ENCODE measurements at places on chromosomes 5 and 9.
A peak's percentile ranks its signal among the peaks of the same experiment; 100 is the strongest.

DNA sequence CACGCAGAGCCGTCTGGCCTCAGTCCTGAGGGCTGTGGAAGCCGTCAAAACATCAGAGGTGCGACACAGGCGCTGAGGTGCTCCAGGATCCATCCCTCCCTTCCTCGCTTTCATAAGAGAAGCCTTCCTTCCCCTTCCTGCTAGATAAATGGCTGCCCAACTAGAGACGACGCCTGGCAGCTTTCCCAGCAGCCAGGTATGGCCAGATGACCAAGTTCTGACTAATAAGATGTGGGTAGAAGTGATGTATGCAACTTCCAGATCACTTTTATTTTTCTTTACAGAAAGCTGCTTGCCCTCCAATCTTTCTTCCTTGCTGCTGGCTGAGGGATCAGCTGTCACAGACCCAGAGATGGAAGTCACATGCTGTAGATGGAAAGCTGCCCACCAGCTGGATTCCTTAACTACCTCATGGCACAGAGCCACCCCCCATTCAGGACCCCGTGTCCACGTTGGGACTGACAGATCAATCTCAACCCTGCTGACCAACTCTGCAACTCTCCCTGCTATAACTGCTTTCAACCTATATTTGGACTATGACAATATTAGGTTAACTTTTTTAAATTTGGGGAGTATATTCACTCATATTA is 8.8 kb downstream of the MAPK9 start:
- DNase-seq, result no peak

DNA sequence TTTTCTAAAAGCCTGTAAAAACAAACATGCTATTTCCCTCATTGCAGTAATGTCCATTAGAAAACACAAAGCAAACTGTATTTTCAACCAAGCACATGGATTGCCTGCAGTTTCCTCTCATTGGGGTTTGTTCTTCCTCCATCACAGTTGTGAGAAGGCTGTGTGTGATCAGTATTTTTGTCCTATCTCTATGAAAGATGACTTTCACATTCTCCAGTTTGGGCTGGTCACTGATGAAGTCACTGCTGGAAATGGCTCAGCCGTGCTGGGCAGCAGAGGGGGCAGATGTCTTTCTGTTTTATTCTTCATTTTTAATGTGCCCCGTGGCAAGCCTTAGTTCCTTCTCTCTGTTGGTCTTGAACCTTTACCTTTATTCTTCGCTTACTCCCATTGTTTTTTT is 288.9 kb upstream of the MPDZ start:
- no peak for DNase-seq

DNA sequence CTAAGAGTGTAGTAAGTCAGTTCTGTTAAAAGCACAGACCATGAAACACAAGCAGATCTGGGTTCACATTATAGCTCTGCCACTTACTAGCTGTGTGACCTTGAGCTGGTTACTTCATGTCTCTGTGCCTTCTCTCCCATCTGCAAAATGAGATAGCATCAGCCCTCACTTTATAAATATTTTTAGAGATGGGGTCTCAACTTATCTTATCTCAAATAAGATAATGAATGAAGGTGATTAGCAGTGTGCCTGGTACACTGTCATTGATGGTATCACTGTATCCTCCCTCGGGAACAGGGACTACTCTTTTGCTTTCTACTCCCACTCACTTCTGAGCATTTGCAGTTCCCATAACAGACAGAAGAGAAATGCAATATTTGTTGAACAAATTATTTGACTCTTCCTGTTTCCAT is 52.4 kb downstream of the GALNT10 start:
- DNase-seq, result no peak

GRCh38 chr9:133799106-133799505 is 61.0 kb upstream of the SARDH start:
- DNase-seq, result no peak

- peak; percentile 13 for DNase-seq
Measured at GRCh38 chr9:124551472-124552272, 44.5 kb upstream of the NR5A1 start.

- no peak for DNase-seq
Measured at GRCh38 chr5:91119981-91120850, 262.9 kb downstream of the ARRDC3 start.

- DNase-seq, result no peak
Measured at GRCh38 chr9:98226516-98226915, 28.9 kb downstream of the TBC1D2 start.

GRCh38 chr5:67880876-67881275 is 334.7 kb upstream of the PIK3R1 start:
- DNase-seq, result no peak

DNA sequence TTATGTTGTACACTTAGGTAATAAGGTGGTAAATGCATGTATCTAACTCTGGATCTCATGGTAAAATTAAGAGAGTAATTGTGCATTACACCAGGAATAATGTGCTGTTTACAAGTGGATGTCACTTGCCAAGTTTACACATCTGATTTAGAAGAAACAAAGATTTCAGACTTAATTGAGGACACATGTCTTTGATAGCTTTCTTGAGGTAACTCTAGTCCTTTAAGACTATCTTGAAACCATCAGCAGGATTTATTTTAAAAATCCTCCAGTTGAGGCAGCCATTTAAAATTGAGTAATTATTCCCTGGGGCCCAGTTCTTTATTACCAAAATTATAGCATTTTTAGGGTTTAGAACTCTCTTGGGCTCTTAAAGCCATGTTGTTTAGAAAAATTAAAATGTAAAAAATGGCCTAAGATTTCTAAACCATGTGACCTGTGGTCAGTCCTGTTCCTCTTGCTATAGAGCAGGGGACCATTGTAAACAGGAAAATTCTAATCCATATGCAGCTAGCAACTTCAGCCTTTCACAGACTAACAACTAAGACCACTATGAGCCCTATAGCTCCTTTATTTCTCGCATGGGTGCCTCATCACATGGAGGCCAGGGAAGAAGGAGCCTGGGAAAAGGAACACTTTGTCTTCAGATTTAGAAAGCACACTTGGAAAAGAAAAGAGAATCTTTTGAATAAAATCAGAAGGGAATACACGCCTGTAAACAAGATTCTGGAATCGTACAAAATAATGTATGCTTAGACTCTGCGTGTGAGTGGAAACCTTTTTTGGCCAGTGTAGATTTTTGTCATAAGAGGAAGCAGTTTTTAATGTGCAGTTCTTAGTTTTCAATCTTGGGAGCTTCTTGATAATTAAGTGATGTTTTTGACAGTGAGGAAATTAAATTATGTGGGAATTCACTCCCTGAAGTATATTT is 71.2 kb downstream of the ZSWIM6 start:
- DNase-seq, result no peak

- DNase-seq, result no peak
Measured at GRCh38 chr9:71897577-71897976, 13.4 kb downstream of the ABHD17B start.

DNA sequence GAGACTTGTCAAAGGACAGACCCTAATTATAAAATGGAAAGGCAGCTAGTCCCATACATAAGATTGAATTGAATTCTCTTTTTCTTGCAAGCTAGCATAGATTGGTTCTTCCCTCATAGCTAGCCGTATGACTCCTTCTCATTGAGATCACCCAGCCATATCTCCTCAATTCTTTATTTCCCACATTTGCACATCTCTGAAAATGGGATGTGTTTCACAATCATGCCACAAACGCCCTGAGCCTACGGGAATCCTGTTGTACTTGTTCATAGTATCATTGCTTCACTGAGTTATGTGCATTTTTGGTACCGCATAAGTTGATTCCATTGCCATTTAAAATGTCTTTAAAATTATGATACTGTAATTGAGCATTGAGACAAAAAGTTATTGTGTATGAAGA is 90.5 kb downstream of the PCSK1 start:
- no peak for DNase-seq

- no peak for DNase-seq
Measured at GRCh38 chr5:112560371-112560770, 141.3 kb upstream of the EPB41L4A start.

DNA sequence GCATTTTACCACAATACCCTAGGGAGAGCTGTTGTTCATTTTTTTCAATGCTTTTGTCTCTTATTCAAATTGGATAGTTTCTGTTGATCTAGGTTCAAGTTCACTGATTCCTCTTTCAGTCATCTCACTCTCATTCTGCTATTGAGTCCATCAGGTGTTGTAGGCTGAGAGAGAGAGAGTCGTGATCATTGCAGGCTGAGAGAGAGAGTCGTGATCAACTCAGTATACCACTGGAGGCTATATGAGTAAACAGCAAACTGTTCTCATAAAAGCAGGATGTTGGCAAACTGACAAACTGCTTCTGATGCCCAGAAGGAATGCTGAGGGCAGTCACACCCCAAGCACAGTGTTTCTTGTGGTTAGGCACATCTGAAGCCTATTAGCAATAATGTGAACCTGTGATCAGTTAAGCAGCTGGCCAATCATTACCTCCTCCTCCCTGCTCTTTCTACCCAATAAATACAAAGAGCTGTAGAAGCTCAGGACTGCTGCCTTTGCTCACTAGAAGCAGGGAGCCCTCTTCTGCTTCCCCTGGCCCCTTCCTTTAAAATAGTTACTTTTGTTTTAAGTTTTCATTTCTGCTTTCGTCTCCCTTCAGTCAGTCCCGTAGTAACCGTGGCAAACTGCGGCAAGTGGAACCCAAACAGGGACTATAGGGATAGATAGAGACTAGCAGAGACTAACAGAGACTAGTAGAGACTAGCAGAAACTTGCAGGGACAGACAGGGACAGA is 476.1 kb upstream of the ACO1 start:
- no peak for DNase-seq

- no peak for DNase-seq
Measured at GRCh38 chr9:96777426-96777864, 442 bp downstream of the ZNF510 start.

GRCh38 chr5:91219091-91219802 is 163.9 kb downstream of the ARRDC3 start:
- no peak for DNase-seq

GRCh38 chr5:171954721-171955120 is 51.7 kb downstream of the FBXW11 start:
- DNase-seq, result no peak

GRCh38 chr5:18305288-18305924 is 671.1 kb downstream of the TAF11L14 start:
- no peak for DNase-seq

DNA sequence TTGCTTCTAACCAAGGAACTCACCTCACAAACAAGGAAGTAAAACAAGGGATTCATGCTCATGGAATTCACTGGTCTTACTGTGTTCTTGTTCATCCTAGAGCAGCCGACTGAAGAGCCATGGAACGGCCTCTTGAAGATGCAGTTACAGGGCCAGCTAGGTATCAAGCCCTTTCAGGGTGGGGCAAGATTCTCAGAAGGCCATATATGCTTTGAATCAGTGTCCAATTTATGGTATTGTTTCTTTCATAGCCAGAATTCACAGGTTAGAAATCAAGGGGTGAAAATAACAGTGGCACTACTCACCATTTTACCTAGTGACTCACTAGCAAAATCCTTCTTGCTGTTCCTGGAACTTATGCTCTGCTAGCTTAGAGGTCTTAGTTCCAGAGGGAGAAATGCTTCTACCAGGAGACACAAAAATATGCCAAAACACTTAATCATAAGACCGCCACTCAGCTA is 159.5 kb upstream of the CDH10 start:
- DNase-seq, result no peak

DNA sequence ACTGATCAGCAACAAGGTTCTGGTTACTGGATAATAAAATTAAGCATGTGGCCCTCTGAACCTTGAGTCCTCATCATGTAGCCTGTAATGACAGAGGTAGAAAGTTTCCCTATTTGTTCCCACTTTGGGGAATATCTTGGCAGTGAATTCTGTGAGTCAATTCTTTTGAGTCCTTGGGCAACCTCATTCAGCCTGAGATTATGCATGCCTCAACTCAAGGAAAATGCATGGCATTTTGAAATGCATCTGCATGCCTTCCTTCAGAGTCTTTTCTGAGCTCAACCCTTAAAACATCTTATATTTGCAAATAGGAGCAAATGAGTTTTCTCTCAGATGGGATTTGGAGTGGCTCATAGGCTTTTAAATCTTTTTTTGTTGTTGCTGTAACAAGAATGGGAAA is 218.1 kb upstream of the CD180 start:
- no peak for DNase-seq

GRCh38 chr5:169126481-169127021 is 174.4 kb downstream of the SLIT3 start:
- no peak for DNase-seq

DNA sequence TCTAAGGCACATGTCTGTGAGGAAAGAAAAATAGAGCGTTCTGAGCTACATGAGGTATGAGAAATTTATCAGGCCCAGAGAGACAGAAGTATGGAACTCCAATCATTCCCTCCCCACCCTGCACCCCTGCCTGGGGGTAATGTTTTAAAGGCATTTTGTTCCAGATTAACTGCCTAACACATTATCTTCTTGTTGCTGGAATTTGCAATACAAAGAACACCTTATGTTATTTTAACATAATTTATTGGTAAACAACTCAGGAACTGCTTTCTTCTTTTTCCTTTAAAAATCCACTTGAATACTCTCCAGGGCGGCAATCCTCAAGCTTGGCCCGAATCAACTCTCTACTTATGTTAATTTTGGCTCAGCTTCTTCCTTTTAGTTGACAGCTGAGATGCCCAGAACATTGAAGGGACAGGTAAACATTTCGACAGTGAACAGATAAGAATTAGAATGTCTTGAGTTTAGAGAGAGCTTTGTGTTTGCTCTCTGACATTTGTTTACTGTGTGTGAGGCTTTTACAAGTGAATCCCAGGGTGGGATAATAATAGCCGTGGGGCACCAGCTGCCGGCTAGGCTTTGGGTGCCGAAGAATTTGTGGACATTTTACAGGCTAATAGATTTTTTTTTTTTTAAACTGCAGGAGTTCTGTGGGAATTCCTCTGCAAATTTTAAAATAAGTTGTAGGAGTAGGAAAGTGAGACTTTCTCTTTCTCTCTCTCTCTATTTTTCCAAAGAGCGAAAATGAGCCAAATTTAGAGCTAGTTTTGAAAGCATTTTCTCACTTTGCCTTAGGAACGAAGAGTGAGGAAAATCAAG is 96.4 kb upstream of the TAF11L2 start:
- no peak for DNase-seq

DNA sequence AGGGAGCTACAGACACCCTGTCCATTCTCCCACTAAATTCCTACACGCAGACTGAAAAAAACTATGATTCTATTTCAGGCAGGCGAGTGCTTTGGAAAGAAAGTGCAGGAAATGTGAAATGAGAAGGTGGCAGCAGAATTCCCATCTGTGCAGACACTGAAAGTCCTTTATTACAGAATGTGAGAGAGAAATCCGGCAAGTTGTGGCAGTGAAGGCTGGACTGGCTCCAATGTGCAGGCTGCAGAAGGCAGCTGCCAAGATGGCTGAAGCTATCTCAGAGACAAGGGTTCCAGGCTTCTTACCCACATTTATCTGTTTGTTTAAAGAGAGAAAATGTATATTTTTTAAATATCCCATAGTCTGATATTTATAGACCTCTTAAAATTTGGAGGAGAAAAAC is 161.8 kb upstream of the VLDLR start:
- DNase-seq, result no peak

DNA sequence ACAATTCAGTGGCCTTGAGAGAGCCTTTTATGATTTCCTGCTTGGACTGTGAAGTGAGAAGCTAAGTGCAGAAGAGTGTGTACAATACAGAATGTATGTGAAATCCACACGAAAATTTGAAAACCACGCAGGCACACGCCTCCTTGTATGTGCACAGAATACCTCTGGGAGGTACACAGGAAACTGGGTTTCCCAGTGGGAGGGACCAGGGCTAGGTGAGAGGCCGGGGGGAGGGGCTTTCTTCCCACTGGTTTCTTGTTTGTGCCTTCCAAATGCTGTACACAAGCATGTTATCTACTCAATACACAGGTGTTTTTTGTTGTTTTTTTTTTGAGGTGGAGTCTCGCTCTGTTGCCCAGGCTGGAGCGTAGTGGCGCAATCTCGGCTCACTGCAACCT is 16.1 kb downstream of the C9orf50 start:
- no peak for DNase-seq
